Gastrocnemius medialis (tissue), 4 donors: ENCODE measurements at places on chromosomes 12 and 14. TPM values are rescaled to one million over a fixed set of nuclear protein-coding genes. Genes with fewer than 3 reads are reported as not detected.

DNA sequence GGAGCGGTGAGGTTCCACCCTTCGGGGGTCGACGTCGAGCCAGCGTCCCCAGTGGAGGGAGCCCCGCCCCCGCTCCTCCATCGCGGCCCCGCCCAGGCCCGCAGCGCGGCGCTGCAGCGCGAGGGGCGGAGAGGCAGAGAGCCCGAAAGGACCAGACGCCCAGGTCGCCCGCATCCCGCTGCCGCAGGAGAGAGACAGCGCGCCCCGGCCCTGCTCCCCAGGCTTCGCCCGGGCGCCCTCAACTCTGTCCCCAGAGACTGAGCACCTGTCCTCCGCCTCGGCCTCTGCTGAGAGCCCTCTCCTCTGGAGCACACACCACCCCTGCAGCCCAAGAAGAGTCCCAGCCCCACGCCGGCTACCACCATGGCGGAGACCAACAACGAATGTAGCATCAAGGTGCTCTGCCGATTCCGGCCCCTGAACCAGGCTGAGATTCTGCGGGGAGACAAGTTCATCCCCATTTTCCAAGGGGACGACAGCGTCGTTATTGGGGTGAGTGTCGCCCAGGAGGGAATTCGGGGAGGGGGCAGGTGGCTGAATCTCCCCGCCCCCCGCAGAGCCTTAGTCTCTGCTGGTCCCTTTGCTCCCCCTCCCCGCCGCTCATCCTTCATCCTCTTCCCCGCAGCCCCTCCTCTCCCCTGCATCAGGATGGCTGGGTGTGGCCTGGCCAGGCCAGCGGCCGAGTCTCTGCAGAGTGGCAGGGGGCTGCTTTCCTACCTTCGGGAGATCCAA, at the start of gene KIF5A:
TSS of gene KIF5A (plus strand) at position 136 of the 732 bp plus-strand sequence. CDS start at position 364, 228 bp downstream.
- no peak for DNase-seq

DNA sequence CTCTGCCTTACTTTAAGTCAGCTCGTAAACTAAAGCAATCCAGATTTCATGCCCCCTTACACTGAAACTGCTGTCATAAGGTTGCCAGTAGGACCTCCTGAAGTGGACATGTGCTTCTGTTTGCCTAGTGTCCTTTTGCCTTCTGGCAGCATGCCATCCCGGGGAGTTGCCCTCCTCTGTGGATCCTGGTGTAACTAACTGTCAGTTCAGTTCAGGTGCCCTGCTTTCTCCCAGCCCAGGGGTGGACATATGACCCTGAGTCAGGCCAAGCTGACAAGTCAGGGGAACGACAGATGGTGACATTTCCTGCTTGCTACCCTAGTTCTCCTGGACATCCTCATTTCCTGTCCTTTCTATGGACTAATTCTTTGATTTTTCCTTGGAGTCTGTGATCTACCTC, 25.6 kb downstream of the AKAP6 start:
- no peak for DNase-seq

DNA sequence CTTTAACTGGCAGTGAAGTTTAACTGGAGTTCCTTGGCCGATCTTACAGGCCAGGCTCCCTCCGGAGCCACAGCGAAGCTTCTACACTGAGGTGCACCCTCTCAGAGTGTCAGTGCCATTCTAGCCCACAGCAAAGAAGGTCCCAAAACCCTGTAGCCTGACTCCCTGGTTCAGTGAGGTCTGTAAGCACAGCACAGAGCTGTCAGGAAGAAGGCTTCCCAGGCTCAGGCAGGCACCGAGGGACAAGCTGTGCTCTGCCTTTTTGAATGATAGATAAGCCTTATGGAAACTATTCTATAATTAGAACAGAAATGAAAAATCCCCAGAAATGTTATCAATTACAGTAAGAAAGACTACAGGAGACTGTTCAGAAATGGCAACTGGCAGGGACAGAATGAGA, 40.2 kb downstream of the MOK start:
- DNase-seq, result no peak

GRCh38 chr12:38501481-38501880, 184.9 kb downstream of the ALG10B start:
- DNase-seq, result no peak

GRCh38 chr12:19260135-19260534, 130.6 kb downstream of the PLEKHA5 start:
- DNase-seq, result no peak

DNA sequence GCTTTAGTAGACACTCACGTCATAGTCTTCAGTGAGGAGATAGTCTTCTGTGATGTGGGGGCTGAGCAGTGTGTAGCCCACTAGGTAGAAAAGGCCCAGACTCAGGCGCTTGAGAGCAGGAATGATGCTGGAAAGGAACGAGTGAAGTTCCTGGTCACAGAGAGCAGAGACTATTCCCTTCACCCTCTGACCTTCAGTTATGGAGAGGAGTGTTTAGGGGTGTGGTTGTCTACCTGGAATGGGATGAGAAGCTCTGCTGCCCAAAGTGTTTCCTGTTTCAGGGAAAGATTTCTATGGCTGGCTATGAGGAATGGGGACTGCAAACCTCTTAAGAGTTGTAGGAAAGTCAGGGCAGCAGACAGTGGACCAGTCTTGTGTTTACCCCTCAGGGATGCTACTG, 8.7 kb downstream of the EMG1 start:
- DNase-seq, result no peak

GRCh38 chr12:92929983-92930382, 888 bp upstream of the EEA1 start:
- DNase-seq, result no peak

DNA sequence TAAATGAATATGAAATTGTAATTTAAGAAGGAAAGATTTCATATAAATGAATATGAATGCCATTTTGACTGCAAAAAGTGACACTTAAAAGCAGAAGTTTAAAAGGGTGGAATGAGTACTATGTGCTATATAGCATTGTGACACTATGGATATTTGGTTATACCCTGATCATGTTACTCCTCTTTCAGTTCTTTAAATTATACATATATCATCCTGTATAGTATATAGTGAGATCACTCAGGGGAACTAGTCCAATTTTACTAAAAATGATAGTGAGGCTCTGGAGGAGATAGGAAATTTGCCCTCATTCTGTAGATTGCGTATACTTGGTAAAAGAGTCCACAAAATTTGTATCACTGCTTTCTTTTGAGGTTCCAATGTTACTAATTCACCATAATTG, 155.7 kb upstream of the BTG1 start:
- DNase-seq, result no peak

DNA sequence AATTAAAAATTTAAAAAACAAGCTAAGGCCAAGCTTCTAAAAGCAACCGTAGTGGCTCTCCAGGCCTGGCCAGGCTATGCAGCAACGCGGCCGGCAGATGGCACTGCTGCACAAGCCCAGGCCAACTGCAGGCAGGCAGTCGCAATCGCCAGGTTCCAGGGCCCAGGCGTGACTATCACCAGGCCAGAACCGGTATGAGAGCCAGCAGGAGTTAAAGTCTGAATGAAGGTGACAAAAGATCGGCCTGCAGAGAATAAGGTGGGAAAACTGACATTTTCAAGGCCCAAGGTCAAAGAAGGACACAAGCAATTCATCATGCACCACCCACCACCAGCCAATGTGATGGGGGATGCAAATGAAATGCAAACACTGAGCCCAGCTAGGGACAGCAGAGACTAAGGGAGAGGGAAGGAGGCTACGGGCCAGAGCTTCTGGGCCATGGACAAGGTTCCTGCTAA, 43.6 kb upstream of the ANO2 start:
- DNase-seq, result peak; percentile 48

- peak; percentile 75 for DNase-seq
These were observed 57.2 kb upstream of the USP44 start for GRCh38 chr12:95608252-95609033.

DNAJC22 gene
- 0.24 TPM for total RNA-seq

RAD9B gene
- total RNA-seq, result 2.0 TPM

ACVRL1 gene
- total RNA-seq, result 39.6 TPM

MAP3K9 gene
- 2.4 TPM for total RNA-seq

DUSP6 gene
- total RNA-seq, result 23.8 TPM

TMEM229B gene
- not detected for total RNA-seq

TCL1A gene
- total RNA-seq, result not detected
